Suppressor macrophage (primary cell): ENCODE measurements at places on chromosomes 4 and X.

- no peak for DNase-seq
Observed at GRCh38 chr4:7890635-7891393, 48.8 kb downstream of the AFAP1 start.

DNA sequence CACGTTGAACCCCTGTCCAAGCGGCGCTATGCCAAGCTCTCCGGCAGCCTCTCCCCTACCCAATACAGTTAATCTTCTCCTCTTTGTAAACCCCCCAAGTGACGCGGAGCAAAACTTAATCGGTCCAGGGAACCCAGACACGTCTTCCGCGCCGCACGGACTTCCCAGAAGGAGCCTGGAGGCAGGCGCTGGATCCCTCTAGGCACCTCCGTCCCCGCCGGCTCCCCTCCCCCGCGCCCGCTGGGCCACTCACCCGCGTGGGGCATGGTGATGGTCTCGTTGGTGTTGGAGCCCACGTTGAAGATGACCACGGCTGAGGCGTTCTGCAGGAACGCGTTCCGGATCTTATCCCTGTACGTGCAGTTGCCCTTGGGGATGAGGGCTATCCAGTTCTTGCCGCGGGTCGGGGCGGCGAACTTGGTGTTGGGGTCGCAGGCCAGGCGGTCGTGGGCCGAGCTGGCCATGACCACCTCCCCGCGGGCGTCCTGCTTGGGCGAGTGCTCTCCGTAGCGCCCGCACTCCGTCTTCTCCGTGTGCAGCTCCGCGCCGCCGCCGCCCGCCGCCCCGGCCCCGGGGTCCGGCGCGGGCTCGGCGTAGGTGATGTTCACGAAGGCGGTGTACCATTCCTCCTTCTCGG, 1.1 kb downstream of the RNF150 start:
- no peak for DNase-seq

DNA sequence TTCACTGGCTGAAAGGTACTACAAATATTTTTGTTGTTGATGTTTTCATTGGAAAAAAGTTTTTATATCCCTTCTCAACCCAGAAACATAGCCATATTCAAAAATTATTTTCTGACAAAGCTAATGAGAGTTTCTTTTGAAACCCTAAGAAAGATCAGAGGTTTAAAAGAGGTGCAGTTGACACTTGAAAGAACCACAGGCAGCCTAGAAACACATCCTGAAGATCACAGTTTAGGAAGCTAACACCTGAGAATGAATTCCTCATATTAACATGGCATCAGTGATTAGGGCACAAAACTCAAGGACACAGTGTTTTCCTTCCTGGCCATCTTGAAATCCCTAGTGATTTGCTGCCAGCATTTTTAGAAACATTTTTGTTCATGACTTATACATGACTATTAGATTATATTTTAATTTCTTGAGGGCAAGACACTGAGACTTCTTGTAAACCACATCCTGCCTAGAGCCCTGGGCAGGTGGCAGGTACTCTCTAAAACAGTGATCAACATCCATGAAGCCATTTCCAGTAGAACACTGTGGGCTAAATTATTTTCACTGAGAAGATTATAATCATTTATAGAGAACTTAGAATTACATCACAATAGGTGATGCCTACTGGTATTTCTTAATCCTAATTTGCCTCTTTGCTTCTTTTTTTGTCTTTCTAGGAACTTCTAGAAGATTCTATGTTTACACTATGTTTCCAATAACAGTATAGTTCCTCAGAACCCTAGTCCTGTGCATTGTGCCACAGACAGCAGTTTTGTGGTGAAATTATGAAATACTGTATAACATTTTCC, 80.0 kb downstream of the ARSJ start:
- peak; percentile 74 for DNase-seq

- no peak for DNase-seq
Observed at GRCh38 chr4:187006189-187006618, 282.5 kb upstream of the FAT1 start.

DNA sequence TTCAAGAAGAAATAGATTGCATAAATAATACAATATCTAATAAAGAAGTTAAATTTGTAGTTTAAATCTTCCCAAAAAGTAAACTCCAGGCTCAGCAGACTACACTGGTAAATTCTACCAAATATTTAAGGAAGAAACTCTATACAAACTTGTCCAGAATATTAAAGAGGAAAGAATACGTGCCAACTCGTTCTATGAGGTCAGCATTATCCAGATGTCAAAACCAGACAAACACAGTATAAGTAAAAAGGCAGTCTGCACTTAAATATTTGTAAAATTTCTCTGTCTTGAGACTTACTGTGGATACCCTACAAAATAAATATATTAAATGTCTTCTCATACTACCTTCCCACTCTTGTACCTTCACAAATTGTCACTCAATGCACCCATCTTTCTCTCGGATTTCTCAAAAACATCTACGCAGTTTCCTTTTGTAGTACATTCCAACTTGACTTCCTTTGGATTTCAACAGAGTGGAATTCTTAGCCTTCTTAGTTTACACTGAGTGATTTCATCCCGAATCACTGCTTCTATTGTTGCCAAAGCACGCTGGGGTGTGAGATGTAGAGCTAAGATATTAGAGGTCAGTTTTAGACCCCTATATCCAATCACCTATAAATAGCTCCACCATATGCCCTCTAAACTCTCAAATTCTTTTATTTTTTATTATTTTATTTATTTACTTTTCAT, 71.6 kb upstream of the MAB21L2 start:
- no peak for DNase-seq

DNA sequence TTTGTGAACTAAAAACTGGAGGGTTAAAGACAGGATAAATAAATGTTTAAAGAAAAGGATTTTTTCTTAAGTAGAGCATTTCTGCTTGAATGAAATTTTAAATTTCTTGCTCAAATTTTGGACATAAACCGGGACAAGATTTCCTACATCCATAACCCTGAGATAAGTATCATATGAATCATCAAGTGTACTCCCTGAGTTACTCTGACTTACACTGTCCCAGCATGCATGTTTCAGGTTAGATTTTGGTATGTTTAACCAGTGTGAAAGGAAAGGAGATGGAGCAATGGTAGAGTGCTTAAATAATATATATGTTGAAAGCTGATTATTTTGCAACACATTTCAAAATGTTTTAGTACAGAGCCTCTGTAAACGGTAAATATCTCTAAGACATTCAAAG, 175.2 kb downstream of the ADGRL3 start:
- DNase-seq: no peak

DNA sequence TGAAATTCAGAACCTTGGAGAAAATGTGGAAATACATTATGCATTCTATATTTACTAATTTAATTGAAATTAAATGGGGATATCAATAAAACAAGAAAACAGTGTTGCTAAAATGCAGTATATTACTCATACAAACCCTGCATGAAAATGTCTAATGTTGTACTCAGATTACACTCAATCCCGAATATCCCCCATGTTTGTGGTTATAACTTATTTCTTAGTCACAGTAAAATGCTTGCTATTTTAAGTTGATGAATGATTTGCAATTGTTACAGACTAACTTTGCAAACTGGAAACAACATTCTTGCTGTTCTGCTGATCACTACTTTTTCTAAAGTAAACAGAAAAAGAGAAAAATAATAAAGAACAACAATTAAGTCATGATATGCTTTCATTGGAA, 33.1 kb upstream of the ANXA10 start:
- no peak for DNase-seq

DNA sequence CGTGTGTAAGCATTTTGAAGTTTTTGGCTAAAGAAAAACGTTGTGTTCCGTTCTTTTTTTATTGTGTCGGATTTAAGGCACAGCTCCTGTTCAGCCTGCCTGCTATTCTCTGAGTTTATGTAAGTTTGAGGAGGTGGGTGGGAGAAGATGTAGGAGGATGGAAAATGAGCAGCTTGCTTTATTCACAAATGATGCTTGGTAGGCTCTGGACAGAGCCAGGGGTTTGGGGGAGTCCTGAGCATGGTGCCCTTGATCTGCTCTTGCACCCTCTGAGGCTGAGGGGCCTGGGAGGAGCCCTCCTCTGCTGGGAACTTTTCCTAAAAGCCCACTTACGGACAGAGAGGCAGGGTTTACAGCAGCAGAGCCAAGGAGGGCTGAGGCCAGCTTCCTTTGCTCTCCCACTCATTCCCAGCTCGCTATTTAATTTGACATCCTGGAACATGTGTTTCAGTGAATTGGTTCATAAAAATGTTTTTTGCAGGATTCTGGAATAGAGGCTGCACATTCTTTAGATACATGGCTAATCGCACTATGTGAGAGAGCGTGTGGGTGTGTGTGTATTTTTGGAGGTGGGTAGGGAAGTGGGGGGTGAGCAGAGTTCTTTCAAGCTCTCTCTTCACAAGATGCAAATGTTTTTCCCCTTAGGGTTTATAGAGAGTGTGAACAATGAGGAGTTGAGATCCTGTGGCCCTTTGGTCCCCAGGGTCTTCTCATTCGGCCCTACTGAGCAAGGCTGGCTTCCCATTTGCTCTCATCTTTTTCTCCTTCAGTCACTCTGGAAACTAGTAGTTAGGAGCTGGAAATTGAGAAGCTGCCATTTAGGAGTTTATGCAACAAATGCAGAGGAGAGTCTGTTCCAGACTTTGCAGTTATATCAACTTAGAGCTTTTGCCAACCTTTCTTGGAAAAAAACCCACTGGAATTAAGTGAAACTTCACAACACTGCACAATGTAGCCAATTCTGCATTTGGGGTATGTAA, 32.1 kb downstream of the TMEM131L start:
- DNase-seq: no peak

DNA sequence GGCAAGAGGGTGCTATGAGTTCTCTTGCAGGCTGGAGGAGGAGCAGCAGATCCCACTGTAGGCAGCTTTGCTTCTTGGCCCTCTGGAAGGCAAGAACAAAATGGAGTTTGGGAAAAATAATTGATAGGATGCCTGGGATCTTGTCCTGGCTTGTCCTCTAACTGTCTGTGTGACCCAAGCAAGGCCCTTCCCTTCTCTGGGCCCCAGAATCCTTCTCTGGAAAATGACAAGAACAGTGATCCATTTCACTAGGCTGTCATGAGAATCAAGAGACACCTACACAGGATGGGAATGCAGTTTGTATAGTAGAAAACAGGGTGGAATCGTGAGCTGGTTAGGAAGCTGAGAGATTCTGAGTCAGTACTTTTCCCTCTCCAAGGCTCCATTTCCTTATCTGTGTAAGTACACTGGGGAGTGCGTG, 133.3 kb downstream of the PJA1 start:
- no peak for DNase-seq

- no peak for DNase-seq
Observed at GRCh38 chr4:184968366-184968765, 49.9 kb upstream of the HELT start.

- DNase-seq: no peak
Observed at GRCh38 chr4:856225-856901, 30.4 kb upstream of the CPLX1 start.

GRCh38 chrX:68894142-68894512, 65.3 kb downstream of the EFNB1 start:
- DNase-seq: no peak

GRCh38 chr4:21209860-21210259, 509.6 kb downstream of the PACRGL start:
- no peak for DNase-seq

DNA sequence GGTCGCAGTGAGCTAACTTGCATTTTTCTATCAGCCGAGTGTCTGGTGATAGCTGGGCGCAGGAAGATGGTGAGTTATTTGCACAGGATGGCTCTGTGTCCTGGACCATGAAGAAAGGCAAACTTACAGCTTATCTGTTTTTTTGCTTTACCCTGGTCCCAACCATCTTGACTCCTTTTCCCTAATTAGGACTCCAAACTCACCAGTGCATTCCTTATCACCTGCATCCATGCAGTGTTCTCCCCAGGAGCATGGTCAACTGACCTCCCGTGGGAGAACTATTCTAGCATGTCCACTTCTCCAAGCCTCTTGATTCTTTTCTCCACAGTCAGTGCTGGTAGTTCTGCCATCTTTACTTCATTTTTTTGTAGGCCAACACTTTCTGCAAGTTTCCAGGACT, 68.2 kb upstream of the WWC2 start:
- DNase-seq: no peak

GRCh38 chr4:158724637-158725036, 1.4 kb upstream of the PPID start:
- DNase-seq: no peak

- DNase-seq: no peak
Observed at GRCh38 chr4:18113710-18114331, 92.3 kb upstream of the LCORL start.

GRCh38 chr4:148061141-148061481, 329.2 kb downstream of the ARHGAP10 start:
- no peak for DNase-seq

GRCh38 chr4:152594978-152595925, 59.4 kb upstream of the FBXW7 start:
- no peak for DNase-seq

DNA sequence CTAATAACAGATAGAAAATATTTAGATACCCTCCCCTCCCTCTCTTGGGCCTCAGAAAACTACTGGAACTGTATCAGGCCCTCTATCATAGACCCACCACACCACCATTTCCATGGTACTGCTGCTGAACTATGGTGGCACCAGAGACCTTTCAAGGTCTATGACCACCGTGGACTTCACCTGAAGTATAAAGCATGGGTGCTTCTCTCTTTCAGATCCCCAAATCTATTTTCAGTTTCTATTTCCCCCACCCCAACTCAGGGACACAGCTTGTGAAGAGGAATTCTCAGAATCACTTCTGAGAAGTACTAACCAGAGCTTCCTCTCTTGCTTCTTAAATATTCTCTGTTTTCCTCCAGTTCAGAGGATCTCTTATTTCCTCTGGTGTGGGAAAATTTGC, 840.8 kb upstream of the HTR2C start:
- DNase-seq: no peak

GRCh38 chr4:137640156-137640837, 108.0 kb upstream of the PCDH18 start:
- no peak for DNase-seq

- DNase-seq: no peak
Observed at GRCh38 chr4:124943938-124944337, 231.4 kb upstream of the ANKRD50 start.

- peak; percentile 97 for DNase-seq
Observed at GRCh38 chr4:70839589-70840093, at the start of gene GRSF1. TSS of gene GRSF1 (minus strand) at chr4:70839890. CDS start at chr4:70839827, 63 bp downstream.

GRCh38 chr4:81399306-81400086, 72.2 kb downstream of the RASGEF1B start:
- DNase-seq: no peak

DNA sequence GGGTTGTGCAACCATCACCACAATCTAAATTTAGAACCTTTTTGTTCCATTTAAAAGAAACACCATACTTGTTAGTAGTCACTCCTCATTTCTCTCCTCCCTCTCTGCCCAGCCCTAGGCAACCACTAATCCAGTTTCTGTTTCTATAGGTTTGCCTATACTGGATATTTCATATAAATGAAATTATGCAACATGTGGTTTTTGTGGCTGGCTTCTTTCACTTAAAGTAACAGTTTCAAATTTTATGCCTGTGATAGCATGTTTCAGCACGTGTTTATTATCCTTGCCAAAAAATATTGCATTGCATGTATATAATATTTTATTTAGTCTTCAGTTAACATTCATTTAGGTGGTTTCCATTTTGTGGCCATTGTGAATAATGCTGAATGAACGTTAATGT, 437.6 kb downstream of the IL1RAPL1 start:
- DNase-seq: peak; percentile 0

GRCh38 chr4:2338754-2339457, 77.0 kb upstream of the MXD4 start:
- DNase-seq: no peak

- no peak for DNase-seq
Observed at GRCh38 chr4:169208516-169208915, 62.2 kb downstream of the SH3RF1 start.

- no peak for DNase-seq
Observed at GRCh38 chrX:39952989-39953388, 144.8 kb downstream of the BCOR start.

GRCh38 chrX:31423609-31424189, 351.9 kb upstream of the FTHL17 start:
- peak; percentile 60 for DNase-seq

- DNase-seq: no peak
Observed at GRCh38 chr4:176261481-176261880, 7.5 kb downstream of the ASB5 start.
